ENCODE measurements at places on chromosomes 11 and 22.

DNA sequence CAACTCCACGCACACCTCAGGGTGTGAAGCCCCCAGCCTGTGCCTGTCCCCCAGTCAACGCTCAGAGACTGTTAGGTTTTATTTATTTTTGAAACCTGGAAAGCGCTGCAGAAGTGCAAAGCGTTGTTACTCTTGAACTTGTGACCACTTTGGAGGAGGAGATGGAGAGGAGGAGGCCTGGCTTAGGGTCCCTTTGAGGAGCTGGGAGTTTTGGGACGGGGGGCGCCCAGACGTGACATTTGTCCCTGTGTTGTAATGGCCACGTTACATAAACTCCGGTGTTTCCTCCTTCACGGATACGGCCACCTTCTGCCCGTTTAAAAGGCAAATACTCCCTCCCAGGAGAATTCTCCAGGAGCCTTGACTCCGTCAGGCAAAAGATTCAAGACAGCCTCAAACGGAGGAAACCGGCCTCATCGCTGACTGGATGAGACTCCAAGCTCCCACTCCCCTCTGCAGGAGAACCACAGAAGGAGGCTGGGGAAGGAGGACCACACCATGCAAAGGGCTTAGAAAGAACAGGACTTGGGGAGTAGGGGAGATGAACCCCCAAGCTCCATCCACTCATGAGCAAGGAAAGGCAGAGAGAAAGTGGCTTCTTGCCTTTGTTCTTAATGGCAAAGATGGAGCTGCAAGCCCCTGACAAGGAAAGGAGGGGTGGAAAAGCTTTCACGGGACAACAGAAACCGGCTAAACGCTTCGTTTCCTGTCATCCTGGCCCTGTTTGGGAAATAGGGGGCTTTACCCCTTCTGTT lies 630 bp downstream of the PIK3IP1 start:
- no peak for DNase-seq

GRCh38 chr11:66220566-66220935 lies 47.9 kb upstream of the RAB1B start:
- DNase-seq, result no peak

DNA sequence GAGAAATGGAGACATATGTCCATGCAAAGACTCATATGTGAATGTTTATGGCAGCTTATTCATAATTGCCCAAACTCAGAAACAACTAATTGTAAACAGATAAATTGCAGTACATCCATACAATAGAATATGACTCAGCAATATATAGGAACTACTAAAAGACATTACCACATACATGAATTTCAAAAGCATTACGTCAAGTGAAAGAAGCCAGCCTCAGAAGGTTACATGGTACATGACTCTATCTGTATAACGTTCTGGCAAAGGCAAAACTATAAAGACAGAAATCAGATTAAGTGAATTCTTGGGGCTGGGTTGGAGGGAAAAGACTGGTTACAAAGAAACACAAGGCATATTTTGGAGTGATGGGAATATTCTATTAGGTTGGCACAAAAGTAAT lies 7.2 kb downstream of the KCTD21 start:
- DNase-seq, result peak; percentile 67

DNA sequence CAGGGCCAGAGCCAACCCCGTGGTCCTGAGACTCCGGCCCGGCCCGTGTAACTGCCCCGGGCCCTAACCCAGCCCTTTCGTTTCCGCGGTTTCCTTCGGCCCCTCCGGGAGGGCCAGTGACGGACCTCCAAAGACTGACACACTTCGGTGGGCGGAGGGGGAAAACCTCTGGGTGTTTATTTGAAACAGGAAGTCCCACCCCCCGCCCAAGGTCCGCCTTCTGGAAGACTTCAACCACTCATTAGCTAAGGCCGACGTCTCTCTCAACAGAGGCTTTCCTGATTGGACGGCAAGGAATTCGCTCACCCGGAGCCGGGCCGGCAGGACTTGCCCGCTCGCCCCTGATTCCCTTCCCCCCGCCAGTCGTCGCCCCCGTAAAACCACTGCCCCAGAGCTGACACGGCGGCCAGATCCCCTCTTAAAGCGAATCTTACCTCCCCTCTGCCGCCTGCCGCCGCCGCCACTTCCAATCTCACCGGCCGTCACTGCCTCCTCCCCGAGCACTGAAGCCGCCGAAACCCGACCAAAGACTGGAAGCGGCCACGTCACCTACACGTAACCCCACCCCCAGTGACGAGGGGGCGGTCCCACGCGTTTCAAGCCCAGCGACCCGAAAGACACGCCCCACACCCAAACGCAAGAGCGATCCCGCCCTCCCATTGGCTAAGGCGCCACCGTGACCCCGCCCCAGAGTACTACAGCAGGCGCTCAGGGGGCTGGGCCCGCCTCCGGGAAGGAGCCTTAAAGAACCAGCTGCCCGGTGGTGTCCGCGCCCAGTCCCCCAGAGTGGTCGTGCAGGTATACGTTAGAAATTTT lies at the start of gene STX5:
Gene STX5 (minus strand): TSS at position 532 of the 816 bp plus-strand sequence. CDS start 808 bp downstream, outside the sequence.
- peak; percentile 99 for DNase-seq

- peak; percentile 15 for DNase-seq
These were observed 34.3 kb downstream of the ETS1 start for GRCh38 chr11:128552783-128553661.

DNA sequence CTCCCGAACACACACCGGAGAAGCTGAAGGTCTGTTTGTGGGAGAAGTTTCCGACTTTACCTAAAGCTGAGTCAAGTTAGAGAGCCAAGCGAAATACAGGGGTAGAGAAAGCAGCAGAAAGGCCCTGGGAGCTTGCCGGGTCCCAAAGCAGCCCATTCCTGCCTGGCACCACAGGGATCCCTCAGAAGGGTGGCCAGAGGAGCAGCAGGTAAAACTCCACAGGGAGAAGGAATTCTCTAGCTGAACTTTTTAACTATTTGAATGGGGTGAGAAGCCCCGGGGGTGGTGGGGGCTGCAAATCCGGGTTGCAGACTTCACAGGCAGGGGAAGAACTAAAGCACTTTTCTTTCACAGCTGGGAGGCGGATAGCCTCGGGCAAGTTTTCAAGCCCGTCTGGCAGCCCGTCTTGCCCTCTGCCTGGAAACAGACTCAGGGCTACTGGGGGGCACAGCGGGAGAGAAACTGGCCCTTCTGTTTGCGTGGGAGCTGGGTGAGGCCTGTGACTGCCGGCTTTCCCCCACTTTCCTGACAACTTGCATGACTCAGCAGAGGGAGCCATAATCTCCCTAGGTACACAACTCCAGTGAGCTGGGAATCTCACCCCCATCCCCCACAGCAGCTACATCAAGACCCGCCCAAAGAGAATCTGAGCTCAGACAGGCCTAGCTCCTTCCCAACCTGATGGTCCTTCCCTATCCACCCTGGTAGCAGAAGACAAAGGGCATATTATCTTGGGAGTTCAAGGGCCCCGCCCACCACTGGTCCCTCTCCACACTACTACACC lies 311.0 kb downstream of the SBF2 start:
- peak; percentile 79 for DNase-seq

DNA sequence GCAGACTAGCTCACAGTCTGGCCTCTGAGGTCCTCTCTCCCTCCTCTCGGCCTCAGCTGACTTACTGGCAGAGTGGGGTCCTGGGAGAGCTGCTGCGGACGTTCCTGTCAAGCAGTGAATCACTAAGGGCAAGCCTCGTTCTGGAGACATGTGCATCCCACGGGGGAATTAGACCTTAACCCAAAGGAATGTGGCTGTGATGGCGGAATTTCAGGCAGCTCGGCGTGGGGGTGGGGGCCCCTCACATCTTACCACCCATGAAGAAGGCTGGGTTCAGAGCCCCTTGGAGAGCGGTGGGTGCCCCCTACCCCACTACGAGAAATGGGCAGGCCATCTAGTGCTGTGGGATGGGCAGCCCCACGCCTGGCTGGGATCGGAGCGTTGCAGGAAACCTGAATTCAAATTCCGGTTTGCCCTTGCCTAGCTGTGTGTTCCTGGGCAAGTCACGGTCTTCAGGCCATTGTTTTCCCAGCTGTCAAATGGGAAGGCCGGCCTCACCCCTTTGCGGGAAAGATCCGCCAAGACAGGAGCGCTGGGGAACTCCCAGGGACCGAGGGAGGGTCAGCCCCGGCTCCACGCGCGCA lies 554 bp downstream of the LRRC32 start:
- DNase-seq, result peak; percentile 95

DNA sequence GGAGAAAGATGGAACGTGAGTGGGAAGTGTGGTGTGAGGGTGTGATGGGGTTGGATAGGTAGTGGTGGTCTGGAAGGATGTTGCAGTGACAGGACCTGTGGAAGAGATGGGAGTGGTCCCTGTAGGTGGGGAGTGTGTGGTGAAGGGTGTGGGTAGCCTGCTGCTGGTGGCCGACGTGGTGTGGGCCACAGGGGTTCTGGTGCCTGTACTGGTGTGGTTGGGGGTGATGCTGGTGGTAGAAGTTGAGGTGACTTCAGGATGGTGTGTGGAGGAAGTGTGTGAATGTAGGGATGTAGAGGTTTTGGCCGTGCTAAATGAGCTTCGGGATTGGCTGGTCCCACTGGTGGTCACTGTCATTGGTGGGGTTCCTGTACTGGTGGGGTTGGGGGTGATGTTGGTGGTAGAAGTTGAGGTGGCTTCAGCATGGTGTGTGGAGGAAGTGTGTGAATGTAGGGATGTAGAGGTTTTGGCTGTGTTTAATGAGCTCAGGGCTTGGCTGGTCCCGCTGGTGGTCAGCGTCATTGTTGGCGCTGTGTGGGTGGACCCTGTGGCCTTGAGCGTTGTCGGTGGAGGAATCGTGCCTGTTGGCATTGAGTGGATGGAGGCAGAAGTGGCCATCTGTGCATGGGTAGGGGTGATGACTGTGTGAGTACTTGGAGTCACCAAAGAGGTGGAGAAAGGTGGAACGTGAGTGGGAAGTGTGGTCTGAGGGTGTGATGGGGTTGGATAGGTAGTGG lies 19.1 kb downstream of the MUC6 start:
- DNase-seq, result no peak

DNA sequence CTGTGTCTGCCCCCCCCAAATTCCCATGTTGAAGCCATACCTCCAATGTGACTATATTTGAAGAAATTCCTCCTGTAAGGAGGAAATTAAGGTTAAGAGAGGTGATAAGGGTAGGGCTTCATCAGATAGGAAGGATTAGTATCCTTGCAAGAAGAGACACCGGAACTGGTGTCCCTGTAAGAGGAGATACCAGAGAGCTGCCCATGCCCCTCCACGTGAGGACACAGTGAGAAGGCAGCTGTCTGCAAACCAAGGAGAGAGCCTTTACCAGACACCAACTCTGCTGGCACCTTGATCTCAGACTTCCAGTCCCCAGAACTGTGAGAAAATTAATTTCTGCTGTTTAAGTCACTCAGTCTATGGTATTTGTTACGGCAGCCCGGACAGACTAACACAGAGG lies 109.3 kb downstream of the ARFGAP2 start:
- no peak for DNase-seq

DNA sequence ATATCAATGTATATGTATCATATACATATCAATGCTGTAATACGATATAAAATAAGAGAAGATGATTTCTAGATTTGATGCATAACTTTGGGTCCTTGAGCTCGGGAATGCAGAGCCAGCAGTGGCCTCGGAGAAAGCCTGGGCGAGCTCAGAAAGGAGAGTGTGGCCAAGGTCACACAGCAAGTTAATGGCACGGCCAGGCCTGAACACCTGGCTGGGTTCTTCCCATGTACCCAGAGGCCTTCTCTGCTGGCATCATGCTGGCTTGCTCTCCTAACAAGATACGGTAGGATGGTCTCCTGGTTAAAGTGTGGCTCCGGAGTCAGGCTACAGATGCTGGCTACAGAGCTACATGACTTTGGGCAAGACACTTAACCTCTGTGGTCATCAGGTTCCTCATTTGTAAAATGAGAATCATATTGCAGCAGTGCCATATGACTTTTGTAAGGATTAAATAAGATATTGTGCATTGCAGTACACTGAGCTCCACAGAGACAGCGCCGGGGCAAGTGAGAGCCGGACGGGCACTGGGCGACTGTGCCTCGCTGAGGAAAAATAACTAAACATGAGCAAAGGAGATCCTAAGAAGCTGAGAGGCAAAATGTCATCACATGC lies 29.9 kb downstream of the TPST2 start:
- DNase-seq, result no peak

DNA sequence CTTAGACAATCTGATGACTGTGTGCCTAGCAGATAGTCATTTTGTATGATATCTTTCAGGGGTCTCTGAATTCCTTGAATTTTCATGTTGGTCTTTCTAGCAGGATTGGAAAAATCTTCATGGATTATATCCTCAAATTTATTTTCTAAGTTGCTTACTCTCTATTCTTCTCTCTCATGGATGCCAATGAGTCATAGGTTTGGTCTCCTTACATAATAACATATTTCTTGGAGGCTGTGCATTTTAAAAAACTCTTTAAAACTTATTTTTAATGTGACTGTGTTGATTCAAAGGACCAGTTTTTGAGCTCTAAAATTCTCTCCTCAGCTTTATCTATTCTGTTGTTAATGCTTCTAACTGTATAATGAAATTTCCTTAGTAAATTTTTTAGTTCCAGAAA lies 198.7 kb downstream of the AASDHPPT start:
- DNase-seq, result peak; percentile 37

- no peak for DNase-seq
These were observed 12.1 kb downstream of the MAPK8IP2 start for GRCh38 chr22:50612528-50613221.

GRCh38 chr22:50705219-50705691 lies 32.6 kb downstream of the SHANK3 start:
- peak; percentile 50 for DNase-seq

DNA sequence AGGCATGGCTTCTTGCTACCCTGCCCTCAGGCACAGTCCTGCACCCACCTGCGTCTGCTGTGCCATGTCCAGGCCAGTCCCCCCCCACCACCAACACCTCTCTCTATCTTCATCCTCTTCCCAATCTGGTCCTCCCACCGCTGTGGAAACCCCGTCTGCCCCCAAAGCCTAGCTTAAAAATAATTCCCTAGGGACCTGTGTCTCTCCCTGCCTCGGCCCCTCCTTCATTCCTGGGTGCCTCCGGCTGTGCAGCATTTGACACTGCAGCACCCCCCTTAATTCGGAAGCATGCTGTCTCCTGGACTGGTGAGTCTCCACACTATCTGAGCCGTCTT lies 2.5 kb upstream of the ASCL2 start:
- DNase-seq, result no peak

- peak; percentile 78 for DNase-seq
These were observed 101.1 kb upstream of the PITPNB start for GRCh38 chr22:28019881-28020861.

- no peak for DNase-seq
These were observed 73.3 kb downstream of the ETS1 start for GRCh38 chr11:128513915-128514681.
